ENCODE measurements at places on chromosomes 4 and X. TPM values are rescaled to one million over a fixed set of nuclear protein-coding genes. Genes with fewer than 3 reads are reported as not detected.

The OTC gene
- not detected for total RNA-seq

- no peak overlapping the region for H3K4me3 ChIP-seq
- H3K4me1 ChIP-seq = peaks cover 29% of the 10 kb centered on the region
- no peak for DNase-seq
- no peaks in the 10 kb centered on the region for H3K36me3 ChIP-seq
- no peaks in the 10 kb centered on the region for H3K27me3 ChIP-seq
- no peak overlapping the region for H3K27ac ChIP-seq
Measured at GRCh38 chr4:152454398-152455011, 81.4 kb downstream of the FBXW7 start.

DNA sequence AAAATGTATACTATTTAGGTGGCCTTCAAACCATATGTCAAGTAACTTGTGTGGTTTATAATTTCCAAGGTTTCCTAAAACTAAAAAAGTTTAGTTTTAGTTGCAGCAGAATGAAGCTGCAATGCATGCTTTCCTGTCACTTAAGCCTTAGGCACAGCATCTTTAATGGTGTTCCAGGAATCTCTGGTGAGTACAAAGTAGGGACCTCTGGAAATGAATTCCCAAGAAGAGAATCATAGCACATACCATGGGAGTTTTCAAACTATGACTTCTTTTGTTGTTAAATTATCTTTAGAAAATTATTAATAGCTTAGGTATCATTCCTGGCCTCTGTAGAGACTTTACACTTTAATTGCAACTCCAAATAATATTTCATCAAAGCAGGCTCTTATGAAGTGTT lies 1005.9 kb upstream of the PABPC4L start:
- H3K27me3 ChIP-seq = no peaks in the 10 kb centered on the region
- H3K4me3 ChIP-seq = no peak overlapping the region
- DNase-seq = no peak
- no peaks in the 10 kb centered on the region for H3K36me3 ChIP-seq
- no peak overlapping the region for H3K27ac ChIP-seq

The TLR2 gene
- total RNA-seq = 1.4 TPM

The CTAG1A gene
- total RNA-seq = not detected

The MYOZ2 gene
- total RNA-seq = not detected

GRCh38 chr4:5730436-5730835 lies 19.4 kb downstream of the EVC start:
- no peak for DNase-seq
- H3K27me3 ChIP-seq = no peaks in the 10 kb centered on the region
- no peak overlapping the region for H3K4me3 ChIP-seq
- H3K4me1 ChIP-seq = no peaks in the 10 kb centered on the region

The ZGRF1 gene
- 47.0 TPM for total RNA-seq

Measured in activated CD8-positive, alpha-beta T cell treated with anti-CD3 and anti-CD28 coated beads, Interleukin-2, amount 10 ng/mL, durations not matched to agents 7 days and 5 days (primary cell).